ENCODE measurements at places on chromosomes 5 and 9.

DNA sequence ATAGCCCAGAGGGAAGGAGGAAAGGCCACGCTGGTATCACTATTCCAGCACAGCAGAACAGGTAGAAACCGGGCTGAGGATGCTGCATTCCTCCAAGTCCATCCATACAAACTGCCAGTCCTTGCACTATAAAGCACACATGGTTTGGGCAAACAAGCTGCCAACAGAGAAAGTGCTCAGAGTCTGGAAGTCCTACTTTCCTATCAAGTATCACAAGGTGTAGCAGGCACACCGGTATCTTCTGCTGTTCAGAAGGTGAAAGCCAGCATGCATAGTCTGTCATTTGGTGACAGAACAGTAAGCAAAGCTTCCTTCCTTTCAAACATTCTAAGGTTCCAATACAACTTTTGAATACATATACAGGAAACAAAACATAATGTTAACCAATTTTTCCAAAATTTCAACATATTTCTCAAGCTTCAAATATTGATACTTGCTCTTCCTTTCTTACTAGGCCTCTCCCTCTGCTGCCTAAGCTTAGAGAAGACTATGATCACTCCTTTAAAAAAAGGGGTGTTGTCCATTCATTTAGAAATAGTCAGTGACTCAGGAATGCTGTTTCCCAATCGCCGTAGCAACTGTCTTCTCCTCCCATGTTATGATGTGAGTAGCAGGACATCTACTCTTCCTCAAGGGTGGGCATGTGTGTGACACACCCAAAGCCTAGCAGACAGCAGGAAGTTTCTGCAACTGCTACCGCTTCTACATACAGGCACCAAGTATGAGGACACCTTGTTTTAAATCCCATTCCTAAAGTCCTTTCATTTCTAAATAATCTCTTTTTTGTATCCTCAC is 14.7 kb downstream of the DIAPH1 start:
- no peak for DNase-seq

DNA sequence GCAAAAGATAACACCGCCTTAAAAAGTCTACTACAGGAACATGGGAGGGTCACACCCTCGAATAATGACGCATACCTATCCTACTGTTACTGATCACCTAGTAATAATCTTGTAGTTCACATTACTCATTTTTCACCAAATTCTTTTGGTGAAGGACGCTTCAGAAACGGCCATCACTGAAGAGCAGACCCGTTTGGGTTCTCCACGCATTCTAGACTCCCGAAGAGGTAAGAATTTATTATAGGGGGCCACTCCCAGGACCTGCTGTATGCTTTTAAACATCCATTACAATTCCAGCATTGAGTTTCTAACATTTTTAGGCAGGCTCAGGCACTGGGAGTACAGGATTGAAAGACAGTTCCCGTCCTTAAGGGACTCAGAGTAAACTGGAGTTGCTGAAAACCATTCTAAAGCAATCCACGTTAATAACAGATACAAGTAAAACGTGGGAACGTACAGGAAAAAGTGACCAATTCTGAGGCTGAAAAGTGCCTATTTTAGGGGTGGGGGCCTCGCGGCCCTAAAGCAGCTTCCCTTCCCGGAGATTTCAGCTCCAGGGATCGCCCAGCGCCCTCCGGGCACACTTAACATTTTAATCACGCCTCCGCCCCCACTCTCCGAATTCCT is at the start of gene FER:
Gene FER (plus strand): TSS at position 124 of the 627 bp plus-strand sequence. CDS start 50,286 bp downstream, outside the sequence.
- DNase-seq = no peak

DNA sequence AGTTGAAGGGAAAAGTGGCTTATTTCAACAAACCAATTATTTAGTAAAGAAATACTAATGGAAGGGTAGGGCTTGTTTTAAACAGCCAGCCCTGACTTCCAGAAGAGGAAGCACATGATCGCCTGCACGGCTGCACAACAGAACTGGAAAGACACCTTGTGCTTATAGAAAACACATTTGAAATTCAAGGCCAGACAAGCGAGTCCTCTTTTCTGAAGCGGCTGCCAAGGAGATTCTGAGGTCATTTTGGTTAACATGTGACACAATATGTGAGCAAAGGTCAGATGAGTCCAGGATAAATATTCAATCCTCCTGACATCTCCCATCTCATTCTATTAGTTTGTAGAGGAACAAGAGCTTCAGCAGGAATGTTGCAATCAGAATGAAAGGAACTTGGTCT is 461.4 kb upstream of the ST8SIA4 start:
- DNase-seq = no peak

- DNase-seq = no peak
Observed at GRCh38 chr5:172370648-172371545, 83.4 kb downstream of the SH3PXD2B start.

DNA sequence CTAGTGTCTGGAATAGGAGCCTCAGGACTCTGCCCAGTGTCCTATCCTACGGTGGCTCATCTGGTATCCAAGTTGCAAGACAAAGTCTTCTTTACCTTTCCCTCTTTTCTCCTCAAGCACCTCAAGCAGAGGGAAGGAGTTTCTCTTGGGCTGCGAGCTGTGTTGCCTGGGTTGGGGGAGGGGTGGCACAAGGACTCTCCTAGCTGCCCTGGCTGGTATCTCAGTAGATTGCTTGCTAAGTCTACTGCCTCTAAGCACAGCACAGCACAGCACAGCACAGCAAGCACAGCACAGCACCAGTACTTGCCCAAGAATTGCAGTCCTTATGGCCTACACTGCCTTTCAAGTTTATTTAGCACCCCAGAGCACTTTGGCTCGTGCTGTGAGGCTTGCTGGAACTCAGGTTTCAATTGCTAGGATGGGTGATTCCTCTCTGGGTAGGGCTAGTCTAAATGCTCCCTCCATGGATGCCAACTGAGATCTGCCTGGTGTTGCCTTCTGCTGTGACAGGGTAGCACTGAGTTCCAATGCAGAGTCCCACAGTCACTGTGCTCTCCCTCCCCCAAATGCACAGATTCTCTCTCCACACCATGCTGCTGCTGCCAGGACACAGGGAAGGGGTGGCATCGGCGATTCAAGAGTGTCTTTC is 213.1 kb upstream of the POU5F2 start:
- DNase-seq = no peak

DNA sequence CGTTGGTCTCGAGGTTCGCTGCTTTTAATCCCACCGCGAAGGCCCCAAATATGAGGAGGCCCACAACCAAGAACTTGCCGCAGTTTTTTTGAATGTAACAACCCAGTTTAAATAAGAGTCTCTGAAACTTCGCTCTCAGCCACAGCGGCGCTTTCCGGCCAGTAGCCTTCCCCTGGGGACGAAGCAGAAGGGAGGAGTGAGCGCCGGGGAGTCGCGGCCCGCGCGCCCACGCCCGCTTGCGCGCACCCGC is 10.4 kb downstream of the PTCH1 start:
- DNase-seq = no peak

GRCh38 chr9:89720696-89721175 is 115.9 kb downstream of the GADD45G start:
- DNase-seq = no peak

DNA sequence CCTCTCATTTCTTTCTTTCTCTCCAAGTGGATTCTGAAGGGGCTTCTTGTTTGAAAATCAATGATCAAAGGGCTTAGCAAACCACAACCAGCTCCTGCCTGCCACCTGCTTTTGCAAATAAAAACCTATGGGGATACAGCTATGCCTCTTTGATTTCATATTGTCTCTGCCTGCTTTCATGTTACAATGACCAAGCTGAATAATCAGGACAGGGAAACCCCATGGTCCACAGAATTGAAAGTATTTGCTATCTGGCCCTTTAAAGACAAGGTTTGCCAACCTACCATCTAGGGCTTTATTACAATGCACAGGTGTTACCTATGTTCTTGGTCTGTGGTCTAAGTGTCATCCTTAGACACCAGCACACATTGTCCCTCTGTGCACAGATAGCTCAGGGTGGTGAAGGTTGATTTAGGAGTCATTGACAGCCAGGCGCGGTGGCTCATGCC is 28.8 kb upstream of the PLIN2 start:
- no peak for DNase-seq

DNA sequence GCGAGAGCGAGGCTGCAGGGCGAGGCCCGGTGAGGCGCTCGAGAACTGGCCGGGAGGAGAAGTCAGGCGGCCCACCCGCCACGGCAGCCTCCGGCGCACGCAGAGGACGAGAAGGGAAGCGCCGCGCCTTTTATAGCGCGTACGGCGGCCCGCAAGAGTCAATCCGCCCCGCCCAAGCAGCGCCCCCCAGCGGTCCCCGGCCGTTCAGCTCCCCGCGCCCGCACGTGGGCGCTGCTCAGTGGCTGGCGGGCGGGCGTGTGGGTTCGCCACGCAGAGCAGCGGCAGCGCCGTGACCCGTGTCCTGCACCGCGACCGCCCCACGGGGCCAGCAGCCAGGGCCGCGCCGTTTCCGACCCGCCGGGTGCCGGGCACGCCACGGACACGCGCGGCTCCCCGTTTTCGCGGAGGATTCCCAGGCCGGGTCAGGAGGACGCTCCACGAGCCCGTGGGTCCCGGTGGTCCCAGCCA is 14.6 kb downstream of the LCN10 start:
- DNase-seq = peak; percentile 63

GRCh38 chr5:68011801-68012200 is 203.8 kb upstream of the PIK3R1 start:
- no peak for DNase-seq

- no peak for DNase-seq
Observed at GRCh38 chr9:16715404-16715803, 155.1 kb downstream of the BNC2 start.

GRCh38 chr5:109812698-109813097 is 123.0 kb downstream of the MAN2A1 start:
- no peak for DNase-seq

GRCh38 chr5:1467341-1468246 is 22.4 kb upstream of the SLC6A3 start:
- DNase-seq = no peak

GRCh38 chr5:176714067-176714466 is 66.8 kb downstream of the TSPAN17 start:
- DNase-seq = no peak

DNA sequence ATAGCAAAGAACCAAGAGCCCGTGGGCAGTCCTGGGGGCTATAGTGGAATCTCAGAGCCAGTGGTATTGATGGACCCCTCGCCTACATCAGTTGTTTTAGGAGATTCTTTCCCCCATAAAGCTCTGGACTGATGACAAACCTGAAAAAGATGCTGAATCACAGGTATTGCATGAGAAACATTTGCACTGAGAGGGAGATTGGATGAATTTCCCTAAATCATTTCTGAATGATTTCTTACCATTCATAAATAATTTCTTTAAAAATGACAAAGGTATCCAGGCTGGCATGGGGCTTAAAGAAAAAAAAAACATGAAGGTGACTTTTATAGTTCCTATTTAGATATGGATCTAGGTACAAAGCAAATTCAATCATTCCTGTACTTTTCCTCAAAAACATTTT is 54.0 kb upstream of the SLIT3 start:
- no peak for DNase-seq

DNA sequence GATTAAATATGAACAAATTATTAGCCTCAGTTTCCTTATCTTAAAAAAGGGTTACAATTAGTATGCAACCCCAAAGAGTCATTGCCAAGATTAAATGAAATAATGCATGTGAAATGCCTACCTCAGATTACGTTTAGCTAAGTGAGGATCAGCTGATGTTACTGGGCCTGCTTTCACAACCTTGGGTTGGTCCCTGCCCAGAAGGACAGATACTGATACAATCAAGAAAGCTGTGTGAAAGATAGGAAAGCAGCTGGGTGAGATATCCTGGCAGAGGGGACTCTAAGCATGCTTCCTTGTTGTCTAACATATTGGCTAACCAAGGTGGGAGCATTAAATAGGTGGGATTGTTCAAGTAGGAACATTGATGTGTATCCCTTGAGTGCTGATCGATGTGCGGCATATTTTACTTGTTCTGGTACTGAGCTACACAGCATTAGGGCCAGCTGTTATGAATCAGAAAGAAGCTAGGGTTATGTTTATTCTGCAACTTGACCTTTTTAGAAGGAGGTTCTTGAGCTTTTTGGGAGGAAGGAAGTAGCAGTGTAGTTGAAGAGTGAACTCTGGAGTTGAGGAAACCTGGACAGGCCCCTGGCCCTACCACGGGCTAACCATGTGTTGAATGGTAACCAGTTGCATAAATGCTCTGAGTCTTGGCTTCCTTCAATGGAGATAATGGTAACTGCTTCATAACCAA is 28.9 kb downstream of the SNX24 start:
- no peak for DNase-seq

DNA sequence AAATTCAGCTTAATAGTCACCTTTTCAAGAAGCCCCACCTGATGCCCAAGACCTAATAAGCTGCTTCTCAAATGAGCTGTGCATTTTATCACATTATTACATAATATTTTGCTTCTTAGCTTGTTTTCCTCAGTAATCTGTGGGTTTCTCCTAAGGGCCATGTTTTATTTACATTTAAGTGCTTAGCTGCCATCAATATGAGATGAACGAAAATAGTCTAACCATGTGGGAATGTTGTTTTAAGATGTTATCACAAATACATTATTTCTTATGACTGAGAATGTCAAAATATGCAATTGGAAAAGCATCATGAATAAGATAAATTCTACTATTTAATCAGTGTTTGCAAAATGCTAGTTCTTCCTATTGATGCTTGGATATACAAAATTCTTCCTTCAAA is 10.1 kb downstream of the ARRDC3 start:
- no peak for DNase-seq

DNA sequence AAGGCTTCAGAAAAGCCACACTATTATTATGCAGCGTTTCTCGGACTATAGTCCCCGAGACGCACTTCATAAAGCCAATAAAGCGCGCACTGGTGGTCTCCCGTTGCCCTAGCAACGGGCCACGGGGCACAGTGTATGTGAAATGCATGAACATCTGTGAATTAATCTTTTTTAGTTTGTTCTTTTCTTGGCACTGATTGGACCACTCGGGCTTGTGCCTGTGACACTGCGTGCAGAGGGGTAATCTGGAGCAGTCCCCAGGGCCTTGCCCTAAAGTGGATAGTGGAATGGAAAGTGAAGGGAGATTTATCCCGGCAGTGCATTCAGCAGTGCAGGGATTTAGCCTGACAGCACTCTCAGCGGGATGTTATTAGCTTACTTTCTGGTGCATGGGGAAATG is 92.1 kb downstream of the TLE4 start:
- no peak for DNase-seq

DNA sequence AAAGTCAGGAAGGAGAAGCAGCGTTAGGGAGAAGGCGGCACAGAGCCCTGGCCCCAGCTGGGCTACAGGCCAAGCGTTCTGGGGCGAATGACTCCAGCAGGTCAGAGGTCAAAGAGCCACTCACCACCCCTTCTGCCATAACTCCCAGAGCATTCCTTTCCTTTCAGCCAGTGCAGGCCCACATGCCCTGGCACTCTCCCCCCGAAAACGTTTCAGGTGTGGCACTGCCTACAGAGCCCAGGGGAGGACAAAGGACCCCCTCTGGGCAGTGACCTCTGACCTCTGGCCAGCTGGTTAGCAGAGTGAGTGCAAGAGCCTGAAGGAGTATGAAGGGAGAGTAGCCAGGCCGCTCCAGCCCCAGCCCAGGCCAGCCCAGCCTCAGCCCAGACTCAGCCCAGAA is 4.9 kb downstream of the ABCA2 start:
- no peak for DNase-seq

- no peak for DNase-seq
Observed at GRCh38 chr5:1919209-1919566, 36.5 kb upstream of the IRX4 start.

Data from anterior cingulate cortex (tissue), 58 donors.